Stimulated activated CD8-positive, alpha-beta memory T cell treated with anti-CD3 and anti-CD28 coated beads, Interleukin-15, amount 100 ng/mL, for 24 hours (primary cell): ENCODE measurements at places on chromosomes 4 and X.

- no peak for DNase-seq
These were observed 86.2 kb downstream of the SLC39A8 start for GRCh38 chr4:102259081-102259480.

DNA sequence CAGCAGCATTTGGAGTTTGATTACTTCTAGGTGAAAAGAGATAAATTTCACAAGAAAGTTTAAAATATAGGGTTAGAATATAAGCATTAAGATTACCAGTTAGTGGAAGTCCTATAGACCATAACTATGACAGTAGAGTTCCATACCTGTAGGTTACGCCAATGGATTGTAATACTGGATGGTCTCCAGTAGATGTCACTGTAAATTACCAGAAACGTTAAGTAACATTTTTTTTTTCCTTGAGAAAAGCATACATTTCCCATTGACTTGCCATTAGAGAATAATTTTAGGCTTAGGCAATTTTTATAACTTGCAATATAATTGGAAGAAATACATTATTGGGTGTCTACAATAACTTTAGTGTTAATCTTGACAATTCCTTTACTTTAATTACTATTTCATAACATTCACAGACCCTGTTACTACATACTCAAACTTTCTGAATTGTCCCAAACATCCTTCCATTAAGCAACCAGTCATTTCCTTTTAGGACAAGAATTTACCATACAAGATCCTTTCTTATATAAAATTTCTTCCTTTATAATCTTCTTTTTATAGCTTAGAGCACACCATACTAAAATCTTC is 304.1 kb upstream of the TECRL start:
- DNase-seq = no peak

DNA sequence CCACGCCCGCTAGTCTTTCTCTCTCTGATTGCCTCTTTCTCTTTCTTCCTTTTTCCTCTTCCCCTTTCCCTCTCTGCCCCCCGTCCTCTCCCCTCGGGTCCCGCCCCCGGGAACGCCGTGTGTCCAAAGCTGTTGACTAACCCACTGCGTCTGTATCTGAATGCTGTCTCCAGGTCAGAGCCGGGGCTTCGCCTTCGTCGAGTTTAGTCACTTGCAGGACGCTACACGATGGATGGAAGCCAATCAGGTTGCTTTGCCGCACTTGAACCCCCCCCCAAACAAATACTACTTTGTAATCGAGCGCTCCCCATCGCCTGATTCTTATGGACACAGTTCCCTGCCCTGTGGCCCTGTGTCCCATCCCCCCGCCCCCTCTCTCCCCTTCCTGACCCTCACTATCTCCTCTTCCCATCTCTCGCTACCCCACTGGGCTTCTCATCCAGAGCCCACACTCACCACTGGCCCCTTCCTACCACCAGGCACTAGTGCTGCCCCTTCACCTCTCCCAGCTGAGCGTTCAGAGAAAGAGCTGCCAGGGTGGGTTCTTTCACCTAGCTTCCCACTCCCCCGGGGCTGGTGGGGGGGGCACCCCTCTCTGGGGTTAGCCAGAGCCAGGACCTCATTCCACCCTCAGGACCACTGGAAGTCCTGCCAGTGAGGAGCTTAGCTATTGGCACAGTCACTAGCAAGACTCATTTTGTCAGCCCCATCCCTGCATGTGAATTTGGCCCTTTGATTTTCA is 18.6 kb upstream of the UBA1 start:
- no peak for DNase-seq

GRCh38 chr4:149796381-149796780 is 19.3 kb downstream of the IQCM start:
- DNase-seq = no peak

- no peak for DNase-seq
These were observed 516.9 kb downstream of the PDHA2 start for GRCh38 chr4:96356591-96357370.

GRCh38 chrX:106035064-106035463 is 3.5 kb downstream of the SERPINA7 start:
- DNase-seq = no peak

GRCh38 chr4:42750091-42750490 is 93.2 kb upstream of the ATP8A1 start:
- DNase-seq = no peak
